ENCODE measurements at places on chromosomes 3 and 15.

GRCh38 chr3:143472731-143473523 lies 353.4 kb downstream of the CHST2 start:
- no peak for DNase-seq

- no peak for DNase-seq
Measured at GRCh38 chr3:46987319-46987742, 7.9 kb downstream of the NBEAL2 start.

DNA sequence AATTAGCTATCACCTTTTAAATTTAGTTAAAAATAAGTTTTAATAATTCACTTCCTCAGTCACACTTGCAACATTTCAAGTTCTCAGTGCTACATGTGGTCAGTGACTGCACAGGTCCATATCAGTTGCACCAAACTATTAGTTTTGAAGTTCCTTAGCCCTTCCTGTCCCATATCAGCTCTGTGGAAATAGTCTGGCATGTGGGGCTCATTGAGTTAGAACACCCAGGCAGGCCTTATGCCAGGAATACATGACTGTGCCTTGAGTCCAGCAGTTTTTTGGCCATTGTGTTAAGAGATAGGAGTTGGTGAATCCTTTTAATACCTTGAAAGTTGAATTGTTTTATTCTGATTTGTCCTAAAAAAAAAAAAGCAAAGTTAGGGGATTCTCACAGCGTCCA lies 153.7 kb upstream of the BFSP2 start:
- DNase-seq = no peak

- no peak for DNase-seq
Measured at GRCh38 chr3:60144071-60144470, 1094.2 kb upstream of the CFAP20DC start.

- peak; percentile 36 for DNase-seq
Measured at GRCh38 chr3:13484851-13485590, 4.9 kb downstream of the HDAC11 start.

GRCh38 chr3:111852540-111852939 lies 6.5 kb upstream of the PHLDB2 start:
- DNase-seq = no peak

- DNase-seq = no peak
Measured at GRCh38 chr3:134887536-134887935, 92.5 kb downstream of the EPHB1 start.

- no peak for DNase-seq
Measured at GRCh38 chr3:13788522-13789424, 91.1 kb downstream of the WNT7A start.

GRCh38 chr15:73897441-73898261 lies 24.3 kb downstream of the TBC1D21 start:
- peak; percentile 2 for DNase-seq

DNA sequence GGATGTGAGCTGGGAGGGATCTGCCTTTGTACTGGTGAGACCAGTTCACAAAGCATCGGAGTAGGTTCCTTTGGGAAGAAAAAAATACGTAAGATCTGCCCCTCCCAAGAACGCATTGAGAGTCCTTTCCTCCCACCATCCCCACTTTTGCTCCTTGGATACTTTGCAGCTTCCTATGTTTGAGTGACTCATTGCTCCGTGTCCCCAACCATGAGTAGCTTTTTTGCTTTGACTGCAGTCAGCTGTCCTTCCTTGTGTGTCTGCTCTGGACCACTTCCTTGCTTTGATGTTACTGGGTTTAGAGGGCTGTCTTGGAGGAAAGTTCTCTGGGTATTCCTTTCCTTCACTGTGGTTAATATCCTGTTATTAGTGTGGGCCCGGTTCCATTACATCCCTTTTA lies 43.2 kb upstream of the PTPN23 start:
- no peak for DNase-seq

- DNase-seq = no peak
Measured at GRCh38 chr15:36826948-36827347, 247.5 kb downstream of the CDIN1 start.

- DNase-seq = no peak
Measured at GRCh38 chr15:85404918-85405866, 24.8 kb downstream of the AKAP13 start.

DNA sequence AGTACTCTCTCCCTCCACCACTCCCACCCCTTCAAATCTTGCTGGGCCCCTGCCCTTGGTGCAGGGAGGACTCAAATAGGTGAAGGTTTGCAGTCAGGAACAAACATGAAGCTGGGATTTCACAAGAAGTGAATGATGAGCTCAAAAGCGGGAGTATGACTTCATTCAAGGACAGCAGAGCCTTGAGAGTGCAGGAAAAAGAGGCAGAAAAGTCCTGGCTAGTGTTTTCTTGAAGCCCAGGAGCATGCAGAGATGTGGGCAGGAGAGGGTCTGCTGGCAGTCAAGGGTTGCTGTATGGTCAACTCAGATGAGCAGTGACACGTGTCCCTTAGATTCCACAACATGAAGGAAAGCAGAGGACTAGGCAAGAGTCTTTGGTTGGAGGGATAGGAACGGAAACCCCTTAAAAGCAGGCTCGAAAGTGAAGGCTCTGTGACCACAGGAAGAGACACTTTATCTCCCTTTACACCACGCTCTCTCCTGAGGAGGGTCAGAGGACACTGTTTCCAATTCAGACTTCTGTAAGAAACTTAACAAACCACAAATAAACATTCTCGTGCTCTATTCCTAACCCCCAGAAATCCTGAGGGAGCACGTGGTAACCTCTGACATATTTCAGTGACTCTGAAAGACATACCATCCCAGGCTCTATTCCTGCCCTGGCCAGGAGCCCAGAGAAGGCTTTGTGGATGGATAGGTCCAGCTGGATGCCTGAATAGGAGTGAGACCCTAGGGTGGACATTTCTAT lies 168.0 kb upstream of the NDN start:
- no peak for DNase-seq

DNA sequence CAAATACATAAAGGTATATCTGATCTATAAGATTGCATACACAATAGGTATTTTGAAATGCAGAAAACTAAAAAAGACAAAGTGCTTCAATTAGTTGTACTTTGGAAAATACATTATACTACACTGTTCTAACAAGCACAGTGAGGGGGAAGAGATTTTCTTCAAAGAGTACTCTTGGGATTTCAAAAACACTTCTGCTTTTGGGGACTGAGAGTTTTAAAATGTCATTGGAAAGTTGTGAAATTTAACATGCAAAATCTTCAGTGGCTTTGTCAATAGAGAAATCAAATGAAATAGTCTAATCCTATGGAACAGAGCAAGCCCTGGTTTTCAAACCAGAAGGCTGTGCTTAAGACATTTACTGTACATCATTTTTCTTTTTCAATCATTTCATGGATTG lies 322.2 kb upstream of the SEMA6D start:
- no peak for DNase-seq

All from SHP77 treated with DMSO at 0.1 percent for 48 hours (cell line).